ENCODE measurements at places on chromosomes 2 and 18.
A peak's percentile ranks its signal among the peaks of the same experiment; 100 is the strongest.

DNA sequence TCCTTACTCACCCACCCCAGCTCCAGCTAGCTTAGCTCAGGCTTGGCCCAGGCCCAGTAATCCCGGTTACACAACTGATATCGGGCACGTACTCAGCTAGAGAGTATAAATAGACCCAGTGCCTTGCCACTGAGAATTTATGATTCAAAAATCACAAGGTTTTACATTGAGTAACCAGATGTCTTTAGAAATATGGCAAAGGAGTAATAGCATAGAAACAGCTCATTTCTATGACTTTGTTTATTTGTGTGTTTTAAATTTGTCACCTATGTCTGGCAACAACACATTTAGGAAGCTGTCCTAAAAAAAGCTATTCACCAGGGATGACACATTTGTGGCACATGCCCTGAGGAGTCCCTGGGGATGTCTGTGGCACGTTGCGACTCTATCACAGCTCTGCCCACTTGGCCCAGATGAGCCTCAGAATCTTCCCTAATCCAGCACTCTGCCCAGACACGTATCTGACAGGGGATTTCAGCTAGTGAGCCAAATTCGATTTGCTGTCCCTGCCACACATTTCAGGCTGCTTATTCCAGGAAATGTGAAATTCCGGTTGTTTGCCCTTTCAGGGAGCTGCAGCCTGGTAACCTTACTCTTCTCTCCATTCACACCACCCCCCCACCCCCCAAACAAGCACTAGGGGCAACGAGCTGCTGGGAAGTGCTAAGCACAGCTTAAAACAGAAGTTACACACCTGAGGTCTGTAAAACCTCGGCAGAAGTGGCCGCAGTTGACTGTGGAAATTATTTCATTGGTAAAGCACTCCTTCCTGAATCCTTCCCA lies 85.4 kb upstream of the ZCCHC2 start:
- peak; percentile 99 for DNase-seq

DNA sequence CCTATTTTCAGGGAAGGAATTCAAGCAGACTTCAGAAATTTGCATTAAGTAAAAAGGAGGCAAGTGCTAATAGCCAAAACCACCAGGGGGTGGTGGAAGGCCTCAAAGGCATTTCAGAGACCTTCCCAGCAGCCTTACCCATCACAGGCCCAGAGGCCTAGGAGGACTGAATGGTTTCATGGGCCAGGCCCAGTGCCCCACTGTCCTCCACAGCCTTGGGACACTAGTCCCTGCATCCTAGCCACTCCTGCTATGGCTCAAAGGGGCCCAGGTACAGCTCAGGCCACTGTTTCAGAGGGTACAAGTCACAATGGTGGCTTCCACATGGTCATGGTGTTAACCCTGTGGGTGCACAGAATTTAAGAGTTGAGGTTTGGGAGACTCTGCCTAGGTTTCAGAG lies 58.6 kb upstream of the CHAC2 start:
- no peak for DNase-seq

DNA sequence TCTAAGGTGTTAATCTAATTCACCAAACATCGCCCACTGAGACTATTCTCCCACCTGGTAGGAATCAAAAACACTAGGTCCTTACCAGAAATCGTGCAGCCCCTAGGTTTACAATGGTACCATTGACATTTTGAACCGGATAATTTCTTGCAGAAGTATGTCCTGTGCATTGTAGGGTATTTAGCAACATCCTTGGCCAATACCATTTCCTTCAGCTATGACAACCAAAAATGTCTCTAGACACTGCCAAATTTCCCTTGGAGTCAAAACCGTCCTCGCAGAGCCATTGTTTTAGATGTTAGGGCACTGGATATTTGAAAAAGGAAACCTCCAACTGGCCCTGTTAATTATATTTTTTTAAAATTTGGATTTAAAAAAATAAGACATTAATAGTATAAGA lies 3.8 kb downstream of the VPS54 start:
- DNase-seq, result peak; percentile 70

- DNase-seq, result no peak
These were observed 76.1 kb upstream of the MAPRE2 start for GRCh38 chr18:34965108-34965507.

DNA sequence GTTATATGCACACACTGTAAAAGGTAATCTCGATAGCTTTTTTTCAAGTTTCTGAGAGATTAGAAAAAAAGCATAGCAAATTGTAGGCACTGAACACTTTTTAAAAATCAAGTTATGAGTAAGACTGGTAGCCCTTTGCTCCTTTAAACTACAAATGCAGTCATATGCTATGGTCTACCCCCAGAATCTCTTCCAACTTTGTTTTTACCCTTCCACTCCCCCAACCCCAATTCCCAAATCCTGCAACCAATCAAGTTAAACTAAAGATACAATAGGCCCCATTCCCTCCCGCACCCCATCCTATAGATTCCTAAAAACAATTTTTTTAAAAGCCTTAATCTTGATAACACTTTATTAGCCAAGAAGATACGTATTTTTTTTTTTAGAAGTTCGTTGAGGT lies 752 bp upstream of the BAZ2B start:
- DNase-seq, result no peak

- no peak for DNase-seq
These were observed 12.1 kb downstream of the DOCK10 start for GRCh38 chr2:225030203-225030602.

DNA sequence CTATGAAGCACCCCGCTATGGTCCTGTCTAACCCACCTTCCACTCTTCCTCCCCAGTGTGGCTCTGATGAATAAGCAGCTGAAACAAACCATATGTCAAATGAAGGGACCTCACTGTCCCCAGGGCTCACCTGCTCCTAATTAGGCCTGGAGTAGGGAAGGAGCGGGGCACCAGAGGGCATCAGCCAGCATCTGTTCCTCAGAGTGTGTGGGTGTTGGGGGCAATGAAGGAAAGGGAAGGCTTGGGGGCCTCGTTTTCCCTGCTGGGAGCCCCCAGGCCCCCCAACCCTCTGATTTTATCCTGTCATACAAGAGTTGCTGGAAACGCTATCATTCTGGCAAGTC lies 274.7 kb downstream of the HAUS1 start:
- no peak for DNase-seq

DNA sequence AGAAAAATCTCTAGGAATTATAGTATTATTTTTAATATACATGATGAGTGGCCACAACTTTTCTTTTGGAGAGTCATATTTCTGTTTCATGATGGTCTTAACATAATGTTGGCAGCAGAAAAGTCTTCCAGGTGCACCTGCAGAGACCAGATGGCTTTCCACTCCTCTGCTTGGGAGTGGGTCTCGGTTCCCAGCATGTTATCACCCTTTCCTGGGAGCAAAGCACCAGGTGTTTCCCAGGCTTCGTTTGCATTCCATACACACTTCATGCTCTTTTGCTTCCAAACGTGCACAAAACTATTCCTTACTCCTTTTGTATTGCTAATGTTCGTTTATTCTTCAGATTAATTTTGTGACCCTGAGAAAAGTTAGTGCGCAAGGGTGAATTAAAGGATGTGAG lies 305.2 kb downstream of the CDH2 start:
- DNase-seq, result no peak

- no peak for DNase-seq
These were observed 127.1 kb downstream of the NCOA1 start for GRCh38 chr2:24618144-24618543.

- DNase-seq, result no peak
These were observed 54.5 kb upstream of the ROCK2 start for GRCh38 chr2:11398750-11399437.

GRCh38 chr18:28594034-28594433 lies 417.1 kb upstream of the CDH2 start:
- no peak for DNase-seq

GRCh38 chr18:47560723-47561715 lies 309.6 kb upstream of the SKOR2 start:
- no peak for DNase-seq

DNA sequence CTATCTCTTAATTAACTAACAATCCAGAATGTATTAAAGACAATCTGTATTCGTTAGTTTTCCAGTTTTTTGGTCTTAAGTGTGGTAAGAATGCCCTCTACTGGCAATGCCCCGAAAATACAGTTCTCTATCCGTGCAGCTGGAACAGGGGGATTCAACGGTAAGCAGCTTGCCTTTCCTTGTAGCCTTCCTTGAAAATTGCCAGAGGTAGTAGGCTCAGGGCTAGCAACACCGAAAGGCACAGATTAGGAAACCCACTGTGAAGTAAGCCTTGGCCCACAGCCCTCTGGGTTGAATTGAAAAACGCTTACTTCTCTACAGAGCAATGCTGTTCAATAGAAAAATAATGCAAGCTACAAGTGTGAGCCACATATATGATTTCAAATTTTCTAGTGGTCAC lies 17.1 kb upstream of the VPS4B start:
- DNase-seq, result peak; percentile 65

DNA sequence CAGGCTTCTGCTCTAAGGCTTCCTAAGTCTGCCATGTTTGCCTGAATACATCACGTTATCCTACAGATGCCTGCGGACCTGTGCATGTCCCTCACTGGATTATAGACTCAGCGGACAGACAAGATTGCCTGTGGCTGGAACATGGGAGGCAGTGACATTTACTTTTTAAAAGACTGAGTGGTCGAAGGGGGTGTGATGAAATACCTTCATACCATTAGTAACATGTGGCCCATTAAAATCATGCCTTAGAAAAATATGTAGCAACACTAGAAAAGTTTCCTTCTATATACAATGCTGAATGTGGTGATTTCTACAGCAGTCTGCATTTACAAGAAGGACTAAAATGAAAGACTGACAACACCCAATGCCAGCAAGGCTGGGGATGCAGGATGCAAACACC lies 154.4 kb downstream of the ASB1 start:
- no peak for DNase-seq

- no peak for DNase-seq
These were observed 203.0 kb upstream of the KCNJ3 start for GRCh38 chr2:154495455-154495868.

DNA sequence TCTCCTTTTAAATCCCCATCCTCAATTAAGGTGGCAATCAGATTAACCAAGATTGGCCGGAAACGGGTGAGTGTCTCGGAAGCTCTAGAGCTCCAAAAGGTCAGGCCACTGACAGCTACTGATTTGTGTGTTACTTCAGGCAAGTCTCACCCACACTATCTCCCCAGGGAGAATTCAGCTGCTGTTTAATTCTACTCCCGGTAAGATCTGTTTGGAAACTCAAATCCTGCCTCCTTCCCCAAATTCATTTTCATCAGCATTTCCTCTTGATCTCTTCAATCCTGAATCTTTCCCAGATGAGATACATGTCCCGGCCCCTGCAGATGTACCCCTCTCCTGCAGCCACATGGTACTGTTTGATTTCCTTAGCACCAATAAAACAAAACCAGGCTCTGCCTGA lies 34.9 kb downstream of the EFR3B start:
- no peak for DNase-seq

DNA sequence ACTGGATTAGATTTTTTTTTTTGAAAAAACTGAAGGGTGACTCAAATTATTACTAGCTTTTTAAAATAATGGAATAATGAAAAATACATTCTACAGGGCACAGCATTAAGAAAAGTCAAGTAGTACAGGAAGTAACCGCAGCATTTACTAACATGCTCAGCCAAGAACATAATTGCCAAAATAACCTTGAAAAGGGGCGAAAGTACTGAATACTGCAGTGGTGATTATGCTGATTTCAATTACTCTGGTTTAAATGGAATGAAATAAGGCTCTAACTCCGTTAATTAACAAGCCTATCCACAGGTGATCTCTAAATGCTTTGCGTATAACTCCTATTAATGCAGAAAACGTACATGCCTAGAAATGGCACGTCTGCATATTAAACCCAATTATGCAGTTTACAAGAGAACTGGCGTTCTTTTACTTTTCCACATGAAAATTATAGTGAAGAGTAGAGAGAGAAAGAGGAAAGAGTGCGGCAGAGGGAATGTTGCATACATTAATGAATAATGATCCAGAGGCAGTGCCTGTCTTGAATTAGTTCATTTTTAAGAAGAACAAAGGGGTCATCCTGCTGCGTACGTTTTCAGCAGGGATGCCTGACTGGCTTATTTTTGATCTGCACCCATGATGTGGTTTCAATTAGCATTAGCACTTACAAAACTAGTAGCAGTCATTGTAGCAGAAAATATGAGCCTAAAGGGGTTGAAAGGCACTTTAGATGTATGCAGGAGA lies 612.4 kb downstream of the NYAP2 start:
- no peak for DNase-seq

DNA sequence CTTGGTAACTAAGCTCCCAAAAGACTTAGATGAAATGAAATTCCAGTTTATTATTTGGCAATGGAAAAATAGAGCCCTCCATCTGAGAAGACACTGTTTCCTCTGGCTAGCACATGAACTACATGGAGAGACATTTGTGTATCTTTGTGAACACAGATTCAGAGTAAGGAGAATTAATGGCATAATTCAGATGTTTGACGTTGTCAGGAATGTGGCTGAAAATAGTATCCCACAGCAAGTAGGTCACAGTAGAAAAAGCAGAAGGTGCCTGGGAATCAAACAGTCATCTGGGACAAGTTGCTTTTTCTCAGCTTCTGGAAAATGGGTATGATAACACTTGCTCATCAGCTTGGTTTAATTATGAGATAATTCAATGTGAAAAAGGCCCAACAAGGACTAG lies 288.6 kb downstream of the PTPRM start:
- DNase-seq, result no peak

GRCh38 chr2:236668531-236668969 lies 98.9 kb downstream of the ACKR3 start:
- no peak for DNase-seq

DNA sequence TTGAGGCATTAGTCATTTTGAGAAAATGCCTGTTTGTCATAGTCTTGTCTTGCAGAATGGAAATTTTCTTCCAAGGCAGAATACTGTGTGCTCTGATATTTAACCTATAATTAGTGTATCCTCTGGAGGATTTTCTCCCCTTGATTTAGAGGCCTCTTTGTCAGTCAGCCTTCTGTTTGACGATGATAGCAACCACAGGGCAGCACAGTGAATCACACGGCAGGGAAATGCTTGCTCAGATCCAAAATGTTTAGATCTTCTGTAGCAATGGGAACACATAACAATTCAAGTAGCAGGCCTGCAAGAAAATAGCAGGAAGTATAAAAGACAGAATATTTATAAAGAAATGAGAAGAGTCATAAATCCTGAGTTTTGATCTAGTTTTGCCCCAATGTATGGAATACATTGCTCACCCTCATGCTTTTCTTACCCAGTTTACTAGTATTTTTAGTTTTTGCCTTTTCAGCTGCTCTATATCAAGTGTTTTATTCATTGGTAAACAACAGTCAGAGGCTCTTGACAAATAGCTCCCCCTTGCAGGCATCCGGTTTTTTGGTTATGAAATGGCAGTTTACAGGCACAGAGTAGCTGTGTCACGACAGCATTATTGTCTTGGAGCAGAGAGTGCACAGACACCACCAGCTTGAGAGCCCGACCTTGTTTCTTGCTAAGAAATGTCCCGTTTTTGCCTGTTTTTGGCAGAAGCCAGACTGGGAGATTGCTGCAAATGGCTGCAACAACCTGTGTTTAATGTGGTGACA lies 185.1 kb downstream of the MYO3B start:
- DNase-seq, result no peak

- no peak for DNase-seq
These were observed 24.6 kb downstream of the ARL6IP6 start for GRCh38 chr2:152743002-152743401.

- no peak for DNase-seq
These were observed 72.4 kb downstream of the ODC1 start for GRCh38 chr2:10375570-10376281.

- peak; percentile 65 for DNase-seq
These were observed 164.1 kb downstream of the MBD5 start for GRCh38 chr2:148184976-148185375.

- DNase-seq, result no peak
These were observed 14.6 kb upstream of the NPPC start for GRCh38 chr2:231940795-231941194.

All from inflammatory macrophage treated with lipopolysaccharide for 4 hours (primary cell).